Stimulated activated CD4-positive, alpha-beta T cell treated with anti-CD3 and anti-CD28 coated beads, Interleukin-12 subunit alpha, Interleukin-12 subunit beta, amount 100 ng/mL, for 24 hours (primary cell): ENCODE measurements at places on chromosomes 1 and 21.

DNA sequence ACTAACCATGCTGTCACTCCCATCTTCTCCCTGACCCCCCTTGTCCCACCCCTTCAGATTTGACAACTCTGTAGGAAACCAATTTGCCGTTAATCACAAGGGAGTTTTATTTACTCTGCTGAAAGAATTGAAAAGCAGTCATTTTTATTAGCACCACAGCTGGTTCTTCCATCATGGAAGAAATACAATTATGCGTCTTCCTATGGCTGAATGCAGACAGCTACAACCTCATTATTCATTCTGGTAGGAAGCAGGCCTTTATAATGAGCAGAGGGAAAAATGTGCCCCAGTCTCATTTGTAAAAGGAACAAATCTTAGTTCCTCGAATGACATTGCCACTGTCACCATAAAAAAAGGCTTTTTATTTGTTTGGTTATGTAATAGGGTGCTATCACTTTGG is 35.2 kb downstream of the JUN start:
- DNase-seq = no peak

GRCh38 chr1:205769641-205770365 is 5.5 kb downstream of the RAB29 start:
- DNase-seq = no peak

GRCh38 chr1:104884939-104885338 is 1135.2 kb downstream of the AMY1C start:
- DNase-seq = no peak

GRCh38 chr1:158286487-158286886 is 3.2 kb upstream of the CD1C start:
- DNase-seq = no peak

GRCh38 chr1:223074445-223075300 is 68.4 kb downstream of the TLR5 start:
- DNase-seq = no peak

DNA sequence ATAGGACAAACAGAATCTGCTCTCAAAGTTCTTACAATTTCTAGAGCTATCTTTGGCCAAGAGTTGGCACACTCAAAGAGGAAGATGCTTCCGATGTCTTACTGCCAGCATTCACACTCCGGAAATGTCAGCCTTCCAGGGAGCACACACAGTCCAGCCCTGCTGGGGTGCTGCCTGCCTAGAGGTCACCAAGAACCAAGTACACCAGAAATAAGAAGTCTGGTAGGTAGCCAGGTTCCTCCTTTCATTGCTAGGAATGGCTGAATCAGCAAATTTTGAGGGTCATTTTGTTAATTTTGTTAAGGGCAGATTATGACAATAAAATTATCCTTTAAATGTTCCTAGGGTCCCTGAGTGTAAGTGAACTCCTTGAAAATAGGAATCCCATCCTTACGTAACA is 77.5 kb downstream of the PLPP3 start:
- DNase-seq = no peak

GRCh38 chr1:151130987-151131586 is 15.3 kb downstream of the SEMA6C start:
- DNase-seq = peak; percentile 61

DNA sequence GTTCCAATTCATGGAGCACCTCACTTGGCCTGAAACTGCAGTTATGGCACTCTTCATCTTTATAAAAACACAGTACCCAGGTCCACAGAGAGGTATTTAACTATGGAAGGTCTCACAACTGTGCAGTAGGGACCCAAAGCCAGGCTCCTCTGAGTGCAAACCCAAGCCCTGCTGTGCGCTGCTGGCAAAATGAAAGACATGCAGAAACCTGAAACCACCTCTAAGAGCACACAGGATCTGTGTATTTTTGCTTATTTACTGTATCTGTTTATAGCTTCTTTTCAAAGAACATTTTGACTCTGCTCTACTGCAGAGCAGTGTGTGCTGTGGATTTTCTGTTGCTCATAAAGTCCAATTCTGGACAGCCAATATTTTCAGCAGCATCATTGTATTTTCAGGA is 166.6 kb downstream of the DSCAM start:
- DNase-seq = no peak

- DNase-seq = no peak
Measured at GRCh38 chr1:55313903-55314302, 98.7 kb upstream of the USP24 start.

DNA sequence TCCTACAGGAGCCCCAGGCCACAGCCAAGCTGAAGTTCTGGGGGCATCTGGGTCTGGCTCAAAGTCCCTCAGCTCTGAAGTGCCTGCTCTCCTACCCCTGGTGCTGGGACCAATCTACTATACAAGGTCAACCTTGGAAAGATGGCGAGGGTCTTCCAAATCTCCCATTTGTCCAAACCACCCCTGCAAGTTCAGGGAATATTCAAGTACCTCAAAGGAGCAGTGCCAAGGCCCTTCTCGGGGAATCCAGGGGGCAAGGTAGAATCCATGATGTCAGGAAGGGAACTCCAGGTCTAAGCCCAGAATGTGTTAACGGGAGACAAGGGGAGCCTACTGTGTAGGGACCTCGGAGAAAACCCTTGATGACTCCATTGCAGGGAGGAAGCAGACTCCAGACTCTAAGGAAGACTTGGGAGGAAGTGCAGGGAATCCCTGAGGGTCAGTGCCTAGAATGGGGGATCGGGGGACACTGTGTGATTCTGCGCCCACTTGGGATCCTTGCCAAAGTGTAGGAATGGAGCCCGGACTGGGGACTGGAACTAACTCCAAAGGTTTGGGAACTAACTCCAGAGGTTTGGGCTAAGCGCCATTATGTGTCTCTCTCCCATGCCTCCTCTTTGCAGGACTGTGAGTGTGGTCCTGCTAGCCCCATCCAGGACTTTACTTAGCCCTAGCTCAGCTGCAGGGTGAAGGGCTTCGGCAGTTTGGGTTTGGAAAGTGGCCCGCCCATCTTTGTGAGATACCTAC is 8.7 kb downstream of the TAL1 start:
- DNase-seq = no peak

GRCh38 chr1:99749504-99750347 is 16.7 kb downstream of the FRRS1 start:
- DNase-seq = no peak

DNA sequence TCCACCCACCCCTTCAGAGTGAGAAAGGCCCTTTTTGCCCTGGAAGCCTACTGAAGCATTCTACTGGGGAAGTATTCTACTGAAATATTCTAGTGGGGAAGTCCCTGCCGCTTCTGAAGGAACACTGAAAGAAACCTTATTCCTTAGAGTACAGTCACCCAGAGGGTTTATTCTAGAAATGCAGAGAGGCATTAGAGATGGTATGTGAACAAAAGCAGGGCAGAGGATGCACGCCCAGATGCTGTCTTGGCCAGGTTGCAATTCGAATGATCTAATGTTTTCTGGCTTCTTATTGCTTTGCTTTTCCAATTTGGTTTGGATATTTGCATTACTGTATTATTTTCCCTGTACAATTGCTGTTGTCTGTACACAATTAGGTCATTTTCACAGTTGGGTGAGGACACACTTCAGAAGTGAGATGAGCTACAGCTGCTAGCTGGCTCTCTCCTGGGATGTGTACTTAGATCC is 37.1 kb downstream of the CCN1 start:
- DNase-seq = no peak

DNA sequence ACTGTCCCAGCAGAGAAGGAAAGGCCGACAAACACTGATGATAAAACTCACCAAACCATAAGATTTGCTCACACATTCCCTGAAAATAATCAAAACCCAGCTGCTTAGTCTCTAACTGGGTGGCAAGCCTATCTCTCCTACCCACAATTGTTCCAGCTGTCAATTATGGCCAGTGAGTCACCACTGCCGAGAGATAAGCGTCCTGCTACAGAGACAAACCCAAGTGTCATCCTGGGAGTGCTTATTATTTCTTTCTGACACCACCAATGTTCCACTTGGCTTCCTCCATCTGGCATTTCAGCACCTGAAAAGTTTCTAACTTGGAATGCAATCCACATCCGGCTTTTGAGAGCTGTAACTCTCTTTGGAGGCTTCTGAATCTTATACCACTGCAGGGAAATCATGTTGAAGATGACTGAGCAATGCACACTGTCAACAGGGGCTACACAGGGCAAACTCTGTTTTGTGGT is 51.5 kb upstream of the VAV3 start:
- peak; percentile 7 for DNase-seq

DNA sequence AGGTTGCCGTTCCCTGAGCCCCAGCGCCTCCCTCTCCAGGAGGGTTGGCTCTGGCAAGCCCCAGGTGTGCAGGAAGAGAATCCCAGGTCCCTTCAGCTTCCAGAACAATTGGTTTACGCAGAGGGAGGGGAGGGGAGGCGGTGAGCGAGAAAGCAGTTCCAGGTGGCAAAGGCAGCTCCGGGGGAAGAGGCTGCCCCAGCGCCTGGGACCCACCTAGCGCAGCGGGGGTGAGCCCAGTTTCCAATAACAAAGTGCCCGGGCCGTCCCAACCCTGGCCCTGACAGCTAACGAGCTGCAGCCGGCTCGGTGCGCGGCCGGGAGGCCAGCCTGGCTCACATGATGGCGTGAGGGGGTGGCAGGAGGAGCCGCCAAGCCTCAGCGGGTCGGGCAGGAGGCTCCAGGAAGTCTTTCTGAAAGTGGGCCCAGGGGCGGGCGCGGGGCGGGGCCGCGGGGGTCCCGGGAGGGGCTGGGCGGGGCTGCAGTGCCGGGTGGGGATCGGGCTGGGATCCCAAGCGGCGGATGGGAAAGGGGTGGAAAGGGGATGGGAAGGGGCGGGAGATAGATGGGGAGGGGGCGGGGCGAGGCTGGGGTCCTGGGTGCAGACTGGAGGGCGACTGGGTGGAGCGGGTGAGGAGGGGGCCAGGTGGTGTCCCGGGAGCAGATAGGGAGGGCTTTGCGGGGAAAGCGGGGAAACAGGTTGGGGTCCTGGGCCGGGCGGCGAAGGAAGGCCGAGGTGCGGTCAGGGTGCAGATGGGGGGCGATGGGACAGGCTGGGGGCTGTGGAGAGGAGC is 22.8 kb downstream of the DHRS3 start:
- no peak for DNase-seq

GRCh38 chr1:17927952-17928351 is 172.8 kb downstream of the ACTL8 start:
- DNase-seq = no peak

DNA sequence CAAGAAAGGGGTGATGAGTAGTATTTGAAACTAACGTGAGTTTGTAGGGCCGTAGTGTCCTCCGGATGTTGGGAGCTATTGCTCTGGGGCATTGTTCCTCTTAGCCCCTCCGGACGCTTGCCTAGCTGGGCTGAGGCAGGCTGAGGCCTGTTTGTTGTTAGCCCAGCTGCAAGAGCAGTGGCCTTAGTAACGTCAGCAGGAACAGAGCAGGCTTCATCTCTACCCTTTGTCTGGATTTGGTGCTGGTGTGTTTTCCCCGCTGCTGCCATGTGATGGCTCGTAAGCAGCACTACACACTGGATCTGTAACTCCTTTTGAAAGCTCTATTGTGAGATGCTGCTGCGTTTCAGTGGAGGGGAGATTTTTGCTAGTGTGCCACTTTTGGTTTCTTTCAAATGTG is 57.6 kb downstream of the DNM3 start:
- no peak for DNase-seq

GRCh38 chr1:100627936-100628335 is 90.0 kb downstream of the GPR88 start:
- no peak for DNase-seq

GRCh38 chr1:147673406-147673805 is 3.1 kb upstream of the ACP6 start:
- DNase-seq = no peak

DNA sequence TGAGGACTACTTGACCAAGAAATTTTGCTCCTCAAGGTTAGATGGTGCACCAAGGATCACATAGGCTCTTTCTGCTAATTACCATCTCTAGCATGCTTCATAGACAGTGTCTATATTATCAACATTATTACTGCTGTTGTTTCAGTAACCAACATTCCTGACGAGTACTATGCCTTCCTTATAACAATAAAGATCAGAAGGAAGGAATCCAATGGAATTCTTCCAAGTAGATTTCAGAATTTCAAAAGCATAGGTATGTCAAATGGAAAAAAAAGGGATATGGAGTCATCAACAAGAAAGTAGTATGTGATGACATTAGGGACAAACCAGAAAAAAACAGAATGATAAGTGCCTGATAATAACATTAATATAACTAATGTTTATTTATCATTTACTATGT is 39.6 kb upstream of the LPGAT1 start:
- no peak for DNase-seq

- DNase-seq = peak; percentile 24
Measured at GRCh38 chr1:203702130-203702577, 62.8 kb upstream of the LAX1 start.

- DNase-seq = no peak
Measured at GRCh38 chr21:32733990-32734613, 6.3 kb upstream of the SYNJ1 start.

DNA sequence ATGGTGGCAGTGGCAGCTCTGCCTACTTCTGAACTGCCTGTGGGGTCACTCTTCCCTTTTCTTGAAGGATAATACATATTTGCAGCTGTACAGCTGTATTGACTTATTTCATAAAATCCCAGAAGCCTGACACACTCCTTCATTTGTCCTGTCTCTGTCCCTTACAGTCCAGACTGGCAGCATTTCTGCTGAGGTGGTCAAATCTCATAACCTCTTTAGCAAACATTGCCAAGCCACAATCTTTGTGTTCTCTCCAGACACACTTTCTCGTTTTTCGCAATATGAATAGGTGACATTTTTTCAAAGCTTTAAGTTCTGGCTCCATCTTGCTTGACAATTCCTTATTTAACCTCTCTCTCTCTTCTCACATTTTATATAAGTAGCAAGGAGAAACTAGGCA is 15.2 kb downstream of the LY9 start:
- DNase-seq = no peak

DNA sequence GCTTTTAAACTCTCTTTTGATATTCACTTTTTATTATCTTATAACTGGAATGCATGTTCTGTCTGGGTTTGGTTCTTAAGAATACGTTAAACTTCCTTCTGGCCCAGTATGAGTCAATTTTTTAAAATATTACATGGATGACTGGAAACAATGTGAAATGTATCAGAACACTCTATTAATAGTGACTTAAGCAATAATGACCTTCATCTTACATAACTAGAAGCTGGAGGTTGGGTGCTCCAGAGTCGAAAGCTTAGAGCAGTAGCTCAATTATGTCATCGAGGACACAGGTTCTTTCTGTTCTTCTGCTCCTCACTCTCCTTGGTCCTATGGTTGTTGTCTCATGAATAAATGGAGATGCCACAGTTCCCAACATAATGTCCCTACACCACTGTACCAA is 91.6 kb upstream of the FOXD3 start:
- no peak for DNase-seq

- DNase-seq = no peak
Measured at GRCh38 chr1:85573322-85573721, 7.2 kb upstream of the CCN1 start.

DNA sequence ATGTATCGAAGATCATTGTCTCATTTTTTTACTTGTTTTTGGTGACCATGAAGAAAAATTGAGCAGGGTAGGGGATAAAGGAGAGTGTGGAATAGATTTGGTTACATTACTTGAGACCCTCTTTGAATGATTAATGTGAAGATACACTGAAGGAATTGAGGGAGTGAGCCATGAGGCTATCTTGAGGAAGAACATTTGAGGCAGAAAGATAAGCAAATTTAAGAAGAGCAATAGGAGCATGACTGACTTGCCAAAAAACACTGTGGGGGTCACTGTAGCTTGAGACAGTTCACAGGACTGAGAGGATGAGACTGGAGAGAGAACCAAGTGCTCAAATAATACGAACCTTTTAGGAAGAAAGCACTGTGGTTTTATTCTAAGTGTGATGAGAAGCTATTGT is 43.1 kb upstream of the PTPRC start:
- no peak for DNase-seq

GRCh38 chr1:173414539-173415226 is 62.5 kb upstream of the PRDX6 start:
- DNase-seq = no peak
